CD8-positive, alpha-beta memory T cell (primary cell): ENCODE measurements at places on chromosomes 2 and 18.

DNA sequence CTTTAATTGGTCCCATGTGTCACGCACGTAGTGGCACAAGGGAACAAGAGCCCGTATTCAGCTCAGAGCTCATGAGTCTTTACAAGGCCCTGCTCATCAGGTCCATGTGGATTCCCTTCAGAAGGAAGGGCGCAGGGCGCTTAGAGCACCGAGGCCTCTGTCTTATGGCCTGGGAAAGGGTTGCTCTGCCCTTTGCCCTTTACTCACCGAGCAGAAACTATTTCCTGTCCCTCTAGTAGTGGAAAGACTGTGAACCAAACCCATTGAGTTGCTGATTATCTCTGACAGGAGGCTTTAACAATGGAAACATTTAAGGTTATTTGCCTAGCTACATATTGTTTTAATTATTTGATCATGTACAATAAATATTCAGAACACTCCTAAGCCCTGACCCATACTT is 102.0 kb upstream of the ACAA2 start:
- no peak for DNase-seq

DNA sequence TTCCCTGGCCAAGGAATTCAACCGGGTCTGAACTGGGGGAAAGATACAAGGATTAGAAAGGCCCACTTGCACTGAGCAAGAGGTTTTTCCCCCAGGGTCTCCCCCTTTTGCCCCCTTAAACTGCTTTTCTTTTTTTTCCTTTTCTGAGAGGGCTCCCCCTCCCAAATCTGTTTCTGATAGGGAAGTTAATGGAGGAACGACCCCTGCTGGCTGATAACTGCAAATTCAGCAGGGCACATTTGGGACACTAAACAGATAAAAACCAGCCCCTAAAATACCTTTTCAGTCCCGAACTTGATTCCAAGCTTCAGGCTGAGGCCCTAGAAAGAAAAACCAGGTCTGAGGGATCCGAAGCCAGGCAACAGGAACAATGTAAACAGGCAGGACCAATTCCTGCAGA is 1012.4 kb upstream of the CRIM1 start:
- DNase-seq, result no peak

DNA sequence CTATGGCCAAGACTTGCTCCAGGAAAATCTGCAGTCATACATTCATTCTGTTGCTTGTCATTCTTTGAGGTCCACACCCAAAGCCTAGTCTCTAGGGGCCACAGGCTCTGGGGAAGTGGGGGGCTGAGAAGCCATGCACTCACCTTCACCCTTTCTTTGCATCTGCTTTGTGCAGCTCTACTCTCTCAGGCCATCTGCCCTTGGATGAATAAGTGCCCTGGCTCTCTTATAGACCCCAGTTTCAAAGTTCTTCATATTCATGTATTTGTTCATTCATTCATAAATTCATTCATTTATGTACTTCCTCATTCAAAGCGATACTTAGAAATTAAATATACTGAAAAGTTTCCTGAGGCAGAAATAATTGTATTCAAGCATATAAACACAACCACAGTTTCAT is 130.3 kb upstream of the FAM98A start:
- no peak for DNase-seq

DNA sequence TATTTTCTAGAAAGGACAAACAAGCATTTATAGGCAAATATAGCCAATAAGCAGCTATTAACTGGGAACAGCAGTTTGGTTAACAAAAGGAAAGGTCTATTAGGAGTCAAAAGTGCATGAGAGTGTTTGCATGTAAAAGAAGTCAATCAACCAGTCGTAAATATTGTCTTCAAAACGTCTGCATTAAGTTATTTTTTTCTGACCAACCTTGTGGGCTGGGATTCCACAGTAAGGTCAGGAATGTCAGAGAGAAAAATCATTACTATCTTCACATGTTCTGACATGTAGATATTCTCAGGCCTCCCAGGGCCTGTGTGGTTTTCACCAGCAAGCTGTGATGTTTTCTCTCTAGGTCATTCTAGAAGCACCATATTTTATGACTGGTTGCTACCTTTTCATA is 922.5 kb downstream of the SUCLG1 start:
- DNase-seq, result no peak

GRCh38 chr18:47944972-47945852 is 14.8 kb upstream of the SMAD2 start:
- no peak for DNase-seq

DNA sequence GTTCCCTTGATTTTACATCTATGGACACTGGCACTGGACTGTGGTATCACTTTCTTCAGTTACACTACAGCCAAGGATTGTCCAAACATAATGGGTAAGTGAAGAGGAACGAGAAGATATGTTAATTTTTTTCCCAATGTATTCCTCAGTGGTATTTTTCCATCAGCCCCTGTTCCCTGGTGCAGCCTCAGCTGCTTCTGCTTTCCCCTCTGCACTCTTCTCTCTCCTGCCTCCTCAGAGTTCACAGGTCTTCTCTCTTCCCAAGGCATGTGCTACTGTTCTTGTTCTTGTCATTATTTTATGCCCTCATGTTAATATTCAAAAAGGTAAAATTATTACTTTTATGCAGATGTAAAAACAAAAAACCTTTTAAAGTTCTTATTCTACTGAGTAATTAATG is 378.0 kb upstream of the NRXN1 start:
- no peak for DNase-seq

GRCh38 chr2:30684026-30684425 is 123.2 kb downstream of the CAPN13 start:
- no peak for DNase-seq

DNA sequence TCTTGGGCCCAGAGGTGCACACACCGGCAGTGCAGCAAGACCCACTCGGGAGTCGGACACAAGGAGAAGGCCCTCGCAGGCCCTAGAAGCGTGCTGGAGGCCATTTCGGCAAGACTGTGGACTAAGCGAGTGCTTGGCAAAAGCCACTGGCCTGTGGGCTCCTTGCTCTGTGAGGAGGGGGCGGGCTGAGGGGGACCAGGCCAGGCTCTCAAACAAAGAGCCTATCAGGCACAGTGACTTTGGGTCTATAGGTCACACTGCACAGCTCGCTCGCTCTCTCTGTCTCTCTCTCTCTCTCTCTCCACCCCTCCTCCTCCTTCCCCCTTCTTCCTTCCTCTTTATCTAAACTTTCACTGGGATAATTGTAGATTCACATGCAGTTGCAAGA is 23.6 kb upstream of the ZCCHC2 start:
- no peak for DNase-seq

DNA sequence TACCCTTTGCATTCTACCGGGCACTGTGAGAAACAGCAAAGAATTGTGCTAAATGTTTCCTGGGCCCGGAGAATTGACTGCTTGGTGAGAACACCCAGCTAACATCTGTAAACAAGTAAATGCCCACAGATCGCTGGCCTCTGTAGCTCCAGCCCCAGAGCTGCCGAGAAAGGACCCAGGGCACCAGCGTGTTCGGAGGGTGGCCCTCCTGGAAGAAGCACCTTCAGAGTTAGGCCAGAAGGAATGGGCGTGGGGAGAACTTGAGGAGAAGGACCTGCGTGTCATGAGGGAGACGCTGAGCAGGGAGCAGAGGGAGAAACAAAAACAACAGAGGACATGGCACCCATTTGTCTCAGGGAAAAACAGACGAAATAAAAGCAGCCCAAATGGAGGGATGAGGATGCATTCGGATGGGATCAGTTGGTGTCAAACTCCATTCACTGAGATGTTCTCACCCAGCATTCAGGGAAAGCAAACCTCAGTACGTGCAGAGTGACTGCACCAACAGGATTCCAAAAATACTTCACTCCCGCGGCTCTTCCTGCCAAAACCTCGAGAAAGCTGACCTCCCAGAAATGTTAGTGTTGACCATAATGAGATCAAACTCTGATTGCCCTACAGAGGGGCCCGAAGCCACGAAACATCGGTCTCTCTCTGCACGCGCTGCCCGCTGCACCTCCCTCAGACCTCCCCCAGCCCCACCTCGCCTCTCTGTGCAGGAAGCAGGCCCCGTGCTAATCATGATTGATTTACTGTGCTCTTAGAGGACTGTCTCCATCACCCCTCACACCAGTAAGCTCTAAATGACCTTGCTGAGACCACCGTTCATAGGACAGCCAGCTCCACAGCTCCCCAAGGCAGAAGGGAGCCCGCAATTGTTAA is 376.3 kb upstream of the SALL3 start:
- DNase-seq, result no peak

GRCh38 chr2:120791962-120792297 is 56.3 kb downstream of the GLI2 start:
- DNase-seq, result no peak

GRCh38 chr2:111679202-111679601 is 204.8 kb downstream of the ANAPC1 start:
- DNase-seq, result no peak

DNA sequence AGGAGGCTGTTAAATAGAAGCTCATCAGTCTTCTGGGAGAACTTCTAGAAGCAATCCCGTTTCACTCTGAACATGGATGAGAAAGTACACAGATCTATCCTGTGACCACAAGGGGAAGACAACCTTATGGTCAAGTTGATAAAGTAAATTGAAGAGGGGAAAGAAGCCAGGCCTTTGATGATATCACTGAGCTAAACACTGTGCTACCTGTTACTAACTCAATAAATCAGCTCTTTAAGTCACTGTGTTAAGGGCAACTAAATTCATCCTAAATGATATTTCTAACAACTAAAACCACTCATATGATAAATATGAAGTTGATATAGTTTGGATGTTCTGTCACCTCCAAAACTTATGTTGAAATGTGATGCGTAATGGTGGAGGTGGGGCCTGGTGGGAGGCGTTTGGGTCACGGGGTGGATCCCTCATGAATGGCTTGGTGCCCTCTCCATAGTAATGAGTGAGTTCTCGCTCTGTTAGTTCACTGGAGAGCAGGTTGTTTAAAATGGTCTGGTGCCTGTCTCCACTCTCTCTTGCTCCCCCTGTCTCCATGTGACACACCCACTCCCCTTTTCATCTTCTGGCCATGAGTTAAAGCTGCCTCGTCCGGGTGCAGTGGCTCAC is 23.6 kb downstream of the OLA1 start:
- DNase-seq, result no peak

GRCh38 chr2:75551434-75551833 is 9.3 kb downstream of the EVA1A start:
- DNase-seq, result no peak

GRCh38 chr2:64769392-64770044 is 115.8 kb upstream of the SERTAD2 start:
- DNase-seq, result no peak

DNA sequence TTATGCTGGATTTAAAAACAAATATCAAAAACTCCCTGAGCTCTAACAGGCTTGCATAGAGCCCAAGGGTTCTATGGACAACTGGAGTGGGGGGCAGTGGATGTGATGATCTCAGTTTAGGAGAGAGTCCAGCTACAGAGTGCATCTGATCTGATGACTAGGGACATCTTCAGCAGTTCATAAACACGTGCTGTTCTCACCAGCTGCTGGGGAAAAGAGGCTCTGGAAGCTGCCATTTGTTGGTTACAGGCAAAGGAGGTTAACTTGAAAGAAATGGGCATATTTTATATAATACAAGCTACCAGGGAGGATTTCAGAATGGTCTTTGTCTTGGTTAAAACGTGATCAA is 36.0 kb upstream of the ZNF396 start:
- DNase-seq, result no peak

DNA sequence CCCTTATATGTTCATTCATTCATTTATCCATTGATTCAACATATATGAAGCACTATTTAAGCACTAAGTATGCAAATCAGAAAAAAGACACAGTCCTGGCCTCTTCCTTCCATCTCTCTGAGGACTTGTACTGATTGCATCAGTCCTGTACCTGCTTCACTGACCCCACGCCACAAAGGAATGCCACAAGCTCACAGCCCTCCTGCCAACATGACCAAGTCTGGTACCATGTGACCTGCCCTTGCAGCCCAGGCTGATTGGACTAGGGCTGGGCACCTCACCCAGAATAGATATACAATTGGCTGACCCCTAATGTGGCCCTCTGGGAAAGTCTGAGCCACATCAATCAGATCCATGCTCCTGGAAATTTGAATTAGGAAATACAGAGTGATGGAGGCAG is 196.6 kb downstream of the AGPS start:
- no peak for DNase-seq

DNA sequence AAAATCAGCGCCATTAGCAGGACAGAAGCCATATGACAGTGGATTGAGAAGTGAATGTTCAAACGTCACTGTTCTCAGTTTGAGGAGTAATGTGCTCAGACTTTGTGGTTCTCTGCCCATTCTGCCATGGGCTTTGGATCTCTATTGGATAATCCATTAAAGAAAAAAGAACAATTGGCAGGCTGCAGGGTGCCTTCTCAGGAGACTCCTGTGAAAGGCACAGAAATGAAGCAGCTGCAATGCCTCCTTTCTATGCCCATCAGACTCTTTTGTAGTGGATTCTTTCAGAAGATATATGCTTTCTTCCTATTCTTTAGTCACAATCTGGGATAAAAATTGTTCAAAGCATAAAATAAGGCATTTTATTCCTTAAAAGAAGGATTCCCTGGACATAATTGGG is 506.9 kb upstream of the KLHL29 start:
- no peak for DNase-seq

DNA sequence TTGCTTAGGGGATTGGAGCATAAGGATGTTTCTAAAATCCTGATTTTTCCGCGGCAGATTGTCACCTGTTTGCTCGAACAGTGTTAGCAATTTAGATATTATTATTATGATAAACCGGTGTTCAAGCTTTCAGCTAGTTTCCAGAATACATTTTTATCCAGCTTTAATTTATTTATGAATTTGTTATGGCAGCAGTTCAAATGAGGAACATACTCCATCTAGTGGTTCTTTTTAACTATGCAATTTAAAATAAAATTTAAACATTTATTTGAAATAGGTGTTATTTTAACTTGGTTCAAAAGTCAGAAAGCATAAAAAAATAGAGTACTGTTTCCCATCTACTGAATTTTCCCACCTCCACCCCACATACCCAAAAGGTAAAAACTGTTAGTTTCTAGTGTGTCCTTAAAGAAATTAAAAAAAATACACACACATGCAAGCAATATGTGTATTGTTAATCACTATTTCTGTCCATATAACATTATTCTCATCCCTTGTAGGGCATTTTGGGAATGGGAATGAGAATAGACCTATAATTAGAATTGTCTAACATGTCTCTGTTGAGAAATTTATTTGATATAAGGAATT is 23.2 kb downstream of the ACOXL start:
- no peak for DNase-seq

DNA sequence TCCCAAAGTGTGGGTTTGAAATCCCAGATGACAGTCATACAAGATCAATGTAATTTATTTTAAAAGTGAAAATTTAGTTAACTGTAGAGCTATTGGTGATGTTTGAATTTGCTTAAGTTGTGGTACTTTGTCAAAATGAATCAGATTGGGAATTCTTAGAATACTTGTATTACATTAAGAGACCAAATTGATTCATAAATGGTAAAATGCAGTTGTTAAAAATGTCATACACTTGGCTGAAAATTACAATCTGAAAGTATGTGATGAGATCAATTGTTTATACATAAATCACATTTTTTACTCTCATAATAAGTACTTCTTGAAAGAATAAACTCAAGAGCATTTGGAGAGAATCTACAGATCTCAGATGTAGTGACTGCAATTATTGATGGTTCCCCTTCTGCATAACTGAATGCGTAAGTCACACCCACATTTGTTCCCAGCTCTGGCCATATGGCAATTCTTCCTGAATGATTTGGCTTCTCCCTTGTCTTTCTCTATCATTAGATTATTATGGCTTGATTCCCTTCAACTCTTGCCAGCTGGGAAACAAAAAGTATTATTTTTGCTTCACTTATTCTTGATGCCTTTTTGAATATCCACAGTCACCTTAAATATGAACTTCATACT is 558.5 kb downstream of the CPS1 start:
- no peak for DNase-seq

GRCh38 chr2:32442020-32442467 is 85.2 kb downstream of the BIRC6 start:
- DNase-seq, result no peak
